ENCODE measurements at places on chromosomes 3 and 15.

- DNase-seq, result no peak
These were observed 11.5 kb downstream of the FEZF2 start for GRCh38 chr3:62361824-62362223.

DNA sequence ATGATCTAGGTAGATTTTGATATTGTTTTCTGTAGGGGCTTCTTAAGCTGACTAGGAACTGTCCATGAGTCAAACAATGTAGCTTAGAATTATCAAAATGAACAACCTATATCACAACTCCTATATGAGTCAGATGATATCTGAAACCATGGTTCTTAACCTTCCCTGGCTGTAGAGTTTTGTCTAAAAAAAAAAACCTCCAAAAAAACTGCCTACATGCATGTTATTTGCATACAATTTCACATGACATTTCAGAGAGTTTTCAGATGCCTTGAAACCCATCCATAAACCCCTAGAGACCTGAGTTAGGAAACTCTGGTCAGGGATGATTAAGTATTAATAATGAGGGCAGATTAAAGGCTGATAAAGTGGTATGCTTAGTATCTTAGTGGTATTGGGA lies 157.0 kb downstream of the CHST2 start:
- no peak for DNase-seq

DNA sequence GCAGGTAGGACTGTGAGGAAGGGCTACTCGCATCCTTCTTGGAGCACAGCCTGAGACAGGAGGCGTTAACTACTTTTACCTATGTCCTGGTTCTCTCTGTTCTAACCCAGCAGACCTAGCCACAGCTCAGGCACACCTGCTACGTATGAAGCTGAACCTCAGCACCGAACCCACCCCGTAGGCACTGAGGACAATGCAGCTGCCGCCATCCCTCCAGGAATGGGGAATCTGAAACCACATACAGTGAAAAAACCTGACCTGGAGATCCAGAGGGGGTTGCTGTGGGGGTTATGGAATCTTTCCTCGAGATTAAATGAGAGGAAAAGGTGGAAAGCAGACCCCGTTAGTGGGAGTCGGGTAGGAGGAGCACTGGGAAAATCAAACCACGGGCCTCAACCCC lies 14.4 kb downstream of the MST1R start:
- no peak for DNase-seq

GRCh38 chr3:46080969-46081345 lies 53.7 kb upstream of the XCR1 start:
- no peak for DNase-seq

- no peak for DNase-seq
These were observed 26.5 kb downstream of the IQGAP1 start for GRCh38 chr15:90414408-90415028.

GRCh38 chr3:194976049-194976451 lies 290.4 kb downstream of the FAM43A start:
- peak; percentile 91 for DNase-seq

DNA sequence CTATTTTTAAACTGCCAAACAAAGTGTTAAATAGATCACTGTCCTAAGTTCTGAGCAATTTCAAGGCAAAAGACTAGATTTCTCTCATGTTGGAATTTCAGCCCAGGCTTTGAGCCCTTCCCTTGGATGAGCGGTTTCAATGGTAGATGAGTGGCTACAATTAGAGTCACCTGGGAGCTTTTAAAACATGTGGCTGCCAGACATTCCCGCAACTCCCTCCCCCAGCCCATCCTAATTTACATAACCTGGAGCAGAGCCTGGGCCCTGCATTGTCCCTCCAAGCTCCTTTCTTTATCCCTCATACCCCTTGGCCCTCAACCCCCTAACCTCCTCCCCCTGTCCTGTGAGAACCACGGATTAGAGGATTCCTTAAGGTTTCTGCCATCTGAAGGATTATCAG lies 357.5 kb upstream of the UMPS start:
- DNase-seq, result no peak

DNA sequence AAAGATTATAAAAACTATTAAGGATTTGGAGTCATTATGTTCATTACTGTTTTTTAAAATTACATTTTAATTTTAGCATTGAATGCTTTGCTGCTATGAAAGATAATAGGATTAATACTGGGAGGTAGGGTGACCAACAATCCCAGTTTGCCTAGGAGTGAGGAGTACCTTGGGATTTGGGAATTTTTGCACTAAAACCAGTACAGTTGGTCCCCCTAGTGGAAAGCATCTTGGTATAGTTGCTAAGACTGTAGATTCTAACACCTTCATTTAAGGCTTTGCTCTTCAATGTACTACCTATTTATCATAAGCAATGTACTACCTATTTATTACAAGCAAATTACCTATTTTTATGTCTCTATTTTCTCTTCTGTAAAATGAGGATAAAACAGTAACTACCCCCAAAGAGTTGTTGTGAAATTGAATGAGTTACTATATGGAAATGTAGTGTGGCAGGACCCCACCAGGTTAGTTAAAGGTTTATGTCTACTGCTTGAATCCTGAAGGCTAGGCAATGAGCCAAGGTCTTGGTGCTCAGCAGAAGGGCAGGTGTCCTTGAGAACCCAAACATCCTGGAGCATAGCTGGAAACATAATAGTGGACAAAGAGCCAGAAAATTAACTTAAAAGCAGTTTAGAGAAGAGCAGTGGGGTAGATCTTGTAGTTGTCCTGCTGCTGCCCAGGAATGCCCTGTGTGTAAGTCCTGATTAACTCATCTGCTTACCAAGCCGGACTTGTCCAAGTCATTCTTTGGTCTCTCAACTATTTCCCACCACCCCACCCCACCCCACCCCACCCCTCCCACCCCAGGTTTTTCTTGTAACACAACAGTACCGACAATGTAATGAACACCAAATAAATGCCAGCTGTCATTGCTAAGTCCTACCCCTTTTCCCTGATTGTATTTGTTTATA lies 49.2 kb upstream of the NMD3 start:
- peak; percentile 2 for DNase-seq

DNA sequence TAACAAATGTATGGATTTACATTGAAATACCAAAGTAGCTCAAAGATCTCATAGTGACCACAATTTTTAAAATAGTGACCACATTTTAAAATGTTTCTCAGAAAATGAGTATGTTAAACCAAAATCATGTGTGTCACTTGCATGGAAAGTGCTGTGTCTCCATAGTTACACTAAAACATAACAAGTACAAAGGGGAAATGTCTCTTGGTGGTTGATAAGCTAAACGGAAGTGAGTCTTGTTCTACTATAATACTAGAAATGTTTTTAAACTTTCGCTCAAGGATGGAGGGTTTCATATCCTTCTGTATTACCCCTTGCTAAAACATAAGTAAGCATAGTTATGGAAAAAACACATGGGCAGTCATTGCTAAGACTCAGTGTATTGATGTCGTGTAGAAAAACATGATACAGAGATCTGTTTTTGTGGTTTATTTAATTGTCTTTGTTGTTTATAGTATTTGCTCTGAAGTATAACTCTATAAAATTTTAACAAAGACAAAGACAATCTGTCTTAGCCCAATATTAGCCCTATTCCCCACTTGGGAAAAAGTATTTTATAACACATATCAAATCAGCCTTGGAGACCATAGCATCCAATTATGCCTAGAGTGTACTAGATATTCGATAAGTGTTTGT lies 27.0 kb upstream of the DENND4A start:
- peak; percentile 33 for DNase-seq

DNA sequence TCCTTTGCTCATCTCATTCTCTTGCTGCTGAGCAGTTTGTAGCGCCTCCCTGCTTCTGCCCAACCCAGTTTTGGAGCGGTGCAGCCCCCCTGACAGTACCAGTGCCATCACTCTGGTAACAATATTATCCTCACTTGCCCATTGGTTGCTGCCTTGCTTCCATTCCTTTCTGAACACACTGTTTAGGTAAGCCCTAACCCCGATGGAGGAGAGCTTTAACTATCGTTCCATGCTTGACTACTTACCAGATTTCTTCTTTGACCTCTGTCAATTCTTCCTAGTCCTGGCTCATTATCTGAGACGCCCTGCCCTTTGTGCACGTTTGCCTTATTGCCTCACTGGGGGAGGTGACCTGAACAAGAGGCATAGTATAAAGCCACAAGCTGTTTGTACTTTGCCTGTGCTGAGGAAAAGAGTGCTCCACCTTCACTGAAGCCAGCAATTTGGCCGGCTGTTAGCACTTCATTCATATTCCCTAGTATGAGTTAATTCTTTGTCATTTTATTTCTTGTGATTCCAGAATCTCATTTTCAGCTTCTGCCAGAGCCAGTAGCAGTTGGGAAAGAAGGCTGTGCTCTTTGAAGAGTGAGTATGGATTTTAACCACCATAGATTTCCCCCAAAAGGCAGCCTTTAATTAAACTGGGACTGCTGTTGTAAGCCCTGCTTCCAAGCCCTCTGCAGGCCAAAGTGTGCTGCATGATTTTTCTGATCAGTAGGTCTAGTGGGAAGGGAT lies 11.9 kb downstream of the ABHD6 start:
- peak; percentile 50 for DNase-seq

- no peak for DNase-seq
These were observed 818.6 kb downstream of the EPHA3 start for GRCh38 chr3:89925976-89926375.

GRCh38 chr3:186940967-186941366 lies 10.6 kb downstream of the ST6GAL1 start:
- DNase-seq, result no peak

GRCh38 chr3:161266731-161267150 lies 45.6 kb downstream of the NMD3 start:
- DNase-seq, result no peak

- no peak for DNase-seq
These were observed 39.3 kb downstream of the CCR3 start for GRCh38 chr3:46281551-46281950.

DNA sequence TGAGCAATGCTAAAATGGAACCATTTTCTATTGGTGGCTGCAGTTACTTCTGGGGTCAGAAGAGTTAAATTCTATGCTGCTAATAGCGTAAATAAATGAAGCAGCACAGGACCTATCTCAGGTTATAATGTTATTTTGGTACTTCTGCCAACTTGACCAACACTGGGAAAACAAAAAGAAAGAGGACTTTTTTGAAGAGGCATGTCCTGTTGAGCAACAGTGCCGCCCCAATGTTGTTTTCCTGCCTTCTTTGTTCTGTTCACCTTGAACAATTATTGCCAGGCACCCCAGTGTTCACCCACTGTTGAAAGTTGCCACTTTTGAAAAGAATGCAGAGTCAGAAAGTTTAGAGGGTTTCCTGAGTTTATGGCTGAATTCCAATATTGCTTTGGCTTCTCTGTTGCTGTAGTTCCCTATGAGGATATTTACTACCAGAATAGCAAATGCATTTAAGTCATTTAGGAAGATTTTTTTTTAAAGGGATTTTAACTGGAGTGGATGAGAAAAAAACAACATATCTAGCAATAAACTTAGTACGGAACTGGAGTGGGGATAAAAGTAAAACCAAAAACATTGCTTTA lies 679.0 kb upstream of the DPPA4 start:
- no peak for DNase-seq

- no peak for DNase-seq
These were observed 252.8 kb downstream of the NTRK3 start for GRCh38 chr15:88003541-88004327.

- DNase-seq, result peak; percentile 92
These were observed 64.8 kb upstream of the CSTA start for GRCh38 chr3:122260206-122260605.

- DNase-seq, result no peak
These were observed 106.6 kb downstream of the SSR3 start for GRCh38 chr3:156448300-156448699.

- DNase-seq, result no peak
These were observed 6.9 kb downstream of the SERPINI2 start for GRCh38 chr3:167466966-167467365.
